Activated CD4-positive, alpha-beta T cell treated with anti-CD3 and anti-CD28 coated beads, Interleukin-2, amount 50 U/mL, for 24 hours (primary cell): ENCODE measurements at places on chromosomes 12 and 14.

- DNase-seq = no peak
Observed at GRCh38 chr12:124864326-124864752, 675 bp upstream of the SCARB1 start.

DNA sequence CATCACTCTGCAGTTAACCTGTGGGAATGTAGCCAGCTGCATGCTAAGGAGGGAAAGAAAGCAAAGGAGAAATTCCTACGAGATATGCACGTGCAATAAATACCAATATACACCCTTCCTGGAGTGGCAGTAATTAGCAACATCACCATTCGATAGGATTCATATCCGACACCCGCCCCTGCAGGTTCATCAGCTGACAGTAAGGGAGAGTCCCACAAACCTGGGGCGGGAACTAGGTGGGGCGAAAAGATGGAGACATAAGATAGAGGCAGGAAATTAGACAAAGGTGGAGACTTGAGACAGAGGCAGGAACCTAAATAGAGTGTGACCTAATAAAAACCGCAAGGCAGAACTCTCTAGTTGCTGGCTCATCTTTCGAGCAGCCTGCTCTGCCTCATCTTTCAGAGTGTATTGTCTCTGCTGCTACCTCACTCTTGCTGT lies 51.6 kb downstream of the PLEKHG3 start:
- peak; percentile 26 for DNase-seq

- no peak for DNase-seq
Observed at GRCh38 chr14:77004711-77005460, 23.6 kb downstream of the IRF2BPL start.

- DNase-seq = no peak
Observed at GRCh38 chr12:108150436-108150835, 21.3 kb downstream of the WSCD2 start.

DNA sequence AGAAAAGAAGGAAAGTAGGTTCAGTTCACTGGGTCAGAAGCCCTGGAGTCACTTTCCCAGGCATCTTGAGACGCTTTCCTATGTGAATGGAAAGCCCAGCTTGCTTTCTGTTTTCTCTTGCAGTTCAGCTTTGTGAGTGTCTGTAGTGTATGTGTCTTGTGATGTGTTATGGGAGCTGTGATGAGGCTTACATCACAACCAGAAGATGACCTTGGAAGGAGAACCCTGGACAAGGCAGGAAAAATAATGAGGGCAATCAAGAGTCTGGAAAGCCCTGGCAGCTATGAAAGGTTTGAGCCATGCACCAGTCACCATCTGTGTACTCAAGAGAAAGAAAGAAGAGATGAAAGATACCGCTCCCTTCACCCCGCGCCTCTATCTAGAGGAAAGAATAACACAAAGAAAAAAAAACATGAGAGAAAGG lies 35.2 kb upstream of the PTGR2 start:
- DNase-seq = no peak

DNA sequence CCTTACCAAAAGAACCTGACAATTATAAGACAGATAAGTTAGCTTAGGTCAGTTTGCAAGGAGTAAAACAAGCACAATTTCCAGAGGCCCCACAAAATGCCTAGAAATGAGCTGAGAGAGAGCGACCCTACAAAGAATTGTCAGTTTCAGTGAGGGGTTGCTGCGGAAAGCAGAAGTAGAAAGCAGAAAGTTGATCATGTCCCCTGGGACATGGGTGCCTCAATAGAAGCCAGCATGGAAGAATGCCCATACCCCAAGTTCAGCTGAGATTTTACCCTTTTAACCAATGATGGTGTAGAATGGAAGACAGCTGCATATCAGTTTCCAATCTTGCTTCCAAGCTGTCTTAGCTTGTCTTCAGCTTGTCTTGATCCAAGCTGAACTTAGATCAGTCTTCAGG lies 21.8 kb upstream of the CRY1 start:
- no peak for DNase-seq

GRCh38 chr12:120855823-120856588 lies 48.2 kb downstream of the SPPL3 start:
- no peak for DNase-seq

DNA sequence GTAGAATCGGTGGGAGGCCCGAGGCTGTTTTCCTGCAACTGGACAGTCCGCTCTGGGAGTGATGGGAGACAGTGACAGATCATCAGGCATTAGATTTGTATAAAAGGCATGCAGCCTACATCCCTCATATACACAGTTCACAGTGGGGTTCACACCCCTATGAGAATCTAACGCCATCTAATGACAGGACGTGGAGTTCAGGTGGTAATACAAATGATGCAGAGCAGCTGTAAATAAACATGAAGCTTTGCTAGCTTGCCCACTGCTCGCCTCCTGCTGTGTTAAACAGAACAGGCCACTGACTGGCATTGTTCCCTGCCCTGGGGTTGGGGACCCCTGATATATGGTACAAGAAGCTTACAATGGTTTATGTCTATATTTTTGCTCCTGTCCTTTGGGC lies 179.0 kb downstream of the LRFN5 start:
- no peak for DNase-seq

DNA sequence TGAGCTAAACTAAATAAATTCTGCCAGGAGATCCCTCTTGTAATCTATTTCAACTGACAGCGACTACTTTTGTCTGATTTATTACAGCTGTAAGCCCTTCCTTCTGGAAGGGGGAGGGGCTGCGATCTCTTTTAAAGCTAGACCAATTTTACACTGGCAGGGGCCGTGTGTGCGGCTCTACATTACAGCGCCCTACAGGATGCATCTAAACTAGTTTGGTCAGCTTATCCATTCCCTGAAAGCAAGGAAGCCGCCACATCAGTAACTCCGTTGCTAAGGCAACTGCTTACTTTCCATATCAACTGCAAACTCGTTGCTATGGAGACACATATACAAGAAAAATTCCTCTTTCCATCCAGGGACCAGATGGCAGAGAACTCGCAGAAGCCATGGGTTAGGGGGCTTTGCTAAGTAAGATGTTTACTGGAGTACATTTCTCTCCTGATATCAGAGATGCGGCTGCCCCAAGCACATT lies 17.4 kb downstream of the FOXN3 start:
- DNase-seq = no peak

DNA sequence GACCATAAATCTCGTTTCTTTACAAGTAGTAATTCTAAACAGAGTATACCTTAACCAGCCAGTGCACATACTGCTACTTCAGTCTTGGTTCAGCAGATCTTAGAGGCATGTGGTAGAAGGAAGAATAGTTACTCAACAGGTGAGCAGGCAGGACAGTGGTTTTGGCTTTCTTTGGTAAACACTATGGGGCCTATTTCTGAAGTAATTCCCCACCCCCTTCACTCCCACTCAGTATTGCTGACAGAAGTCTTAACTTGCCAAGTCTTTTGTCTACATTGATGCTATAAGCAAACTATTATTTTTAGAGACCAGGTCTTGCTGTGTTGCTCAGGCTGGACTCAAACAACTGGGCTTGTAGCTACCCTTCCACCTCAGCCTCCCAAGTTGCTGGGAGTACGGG lies 68.5 kb downstream of the FBXO34 start:
- DNase-seq = no peak
